Skin of body (tissue), 3 donors: ENCODE measurements at places on chromosomes 2 and 18. TPM values are rescaled to one million over a fixed set of nuclear protein-coding genes. Genes with fewer than 3 reads are reported as not detected.

Gene RNF125
- 8.6 TPM for total RNA-seq

Gene SCTR
- total RNA-seq, result not detected

Gene HOXD3
- total RNA-seq, result 9.7 TPM

Gene GCG
- total RNA-seq, result not detected

Gene ACMSD
- not detected for total RNA-seq

Gene SERPINB4
- total RNA-seq, result 29.1 TPM

Gene DPP4
- 13.7 TPM for total RNA-seq

Gene CD8B
- total RNA-seq, result 0.59 TPM

Gene DHRS9
- total RNA-seq, result 1.6 TPM

Gene CD302
- 27.5 TPM for total RNA-seq

Gene RAD51AP2
- total RNA-seq, result 0.20 TPM

Gene DES
- 318 TPM for total RNA-seq

Gene MYO7B
- total RNA-seq, result 0.49 TPM

Gene CELF4
- total RNA-seq, result 0.69 TPM
